COR-L47 (cell line): ENCODE measurements at places on chromosomes 13 and 19.

DNA sequence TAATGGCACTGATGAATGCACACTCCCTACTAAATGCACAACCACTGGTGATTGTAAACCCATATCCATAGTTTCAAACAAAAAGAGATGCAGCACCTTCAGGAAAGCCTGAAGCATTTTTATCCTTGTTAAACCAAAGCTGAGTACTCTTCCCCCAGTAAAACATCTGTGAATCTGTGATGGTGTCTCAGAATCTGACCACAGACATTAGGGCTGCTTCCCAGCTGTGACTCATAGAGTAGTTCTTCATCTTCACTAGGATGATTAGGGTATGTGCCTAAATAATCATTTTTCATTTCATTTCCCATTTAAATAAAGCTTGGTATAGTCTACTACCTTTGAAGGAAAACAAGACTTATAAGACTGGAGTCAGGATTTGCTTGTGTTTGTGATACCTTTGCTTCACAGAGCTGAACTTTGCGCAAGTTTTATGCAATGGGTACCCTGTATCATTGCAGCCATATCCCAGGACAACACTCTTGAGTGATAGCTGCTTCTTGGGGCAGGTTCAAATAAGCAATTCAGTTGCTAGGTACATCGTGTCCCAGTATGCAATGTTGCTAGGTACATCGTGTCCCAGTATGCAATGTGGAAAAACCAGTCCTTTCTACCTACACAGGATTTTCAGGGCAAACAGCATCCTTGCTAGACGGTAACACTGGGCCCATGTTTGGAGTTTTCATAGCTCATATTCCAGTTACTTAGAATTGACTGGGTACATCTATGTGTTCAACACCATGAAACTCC, 277.1 kb downstream of the IRS2 start:
- no peak for DNase-seq

DNA sequence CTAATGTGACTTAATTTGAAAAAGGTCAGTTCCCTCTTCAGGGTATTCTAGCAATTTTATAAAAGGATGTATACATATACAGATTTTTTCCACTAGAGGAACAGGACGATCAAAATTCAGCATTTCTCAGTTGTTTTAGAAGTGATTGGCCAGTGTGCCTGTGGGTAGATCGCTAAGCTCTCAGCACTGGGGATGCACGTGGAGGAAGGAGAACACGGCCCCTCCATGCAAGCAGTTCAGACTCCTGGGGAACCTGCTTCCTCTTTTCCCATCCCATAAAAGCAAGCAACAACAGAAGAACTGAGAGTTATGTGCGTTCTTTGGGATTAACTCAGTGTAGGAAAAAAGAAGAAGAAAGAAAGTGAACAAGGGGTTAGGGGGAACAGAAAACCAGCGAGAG, 328.8 kb downstream of the FOXO1 start:
- DNase-seq = no peak

DNA sequence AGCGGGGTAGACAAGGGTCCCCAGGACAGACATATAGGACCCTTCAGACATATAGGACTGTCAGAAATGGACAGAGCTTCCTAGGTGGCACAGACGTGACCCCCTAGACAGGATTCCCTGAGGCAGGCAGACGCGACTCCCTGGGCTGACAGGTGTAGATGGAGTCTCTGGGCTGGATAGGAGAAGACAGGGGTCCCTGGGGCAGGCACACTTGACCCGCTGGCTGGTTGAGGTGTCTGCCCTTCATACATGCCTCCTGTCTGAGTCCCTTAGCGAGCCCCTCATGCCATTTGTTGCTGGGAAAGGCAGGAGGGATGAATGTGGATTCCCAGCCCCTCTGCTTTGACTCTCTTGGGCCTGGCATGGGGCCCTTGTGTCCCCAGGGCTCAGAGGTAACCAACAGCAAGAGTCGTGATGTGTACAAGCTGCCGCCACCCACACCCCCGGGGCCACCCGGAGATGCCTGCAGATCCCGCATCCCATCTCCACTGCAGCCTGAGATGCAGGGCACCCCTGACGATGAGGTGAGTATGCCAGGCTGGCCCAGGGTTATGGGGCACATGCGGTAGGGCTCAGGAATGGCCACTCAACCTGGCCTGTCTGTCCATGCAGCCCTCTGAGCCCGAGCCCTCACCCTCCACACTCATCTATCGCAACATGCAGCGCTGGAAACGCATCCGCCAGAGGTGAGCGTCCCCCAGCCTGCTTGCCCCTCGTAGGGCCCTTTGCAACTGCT, 3.0 kb downstream of the HSPB6 start:
- no peak for DNase-seq

- no peak for DNase-seq
These were observed 1.2 kb downstream of the CGB7 start for GRCh38 chr19:49056101-49056901.

- no peak for DNase-seq
These were observed 8.8 kb upstream of the IGFL4 start for GRCh38 chr19:46049597-46049996.

DNA sequence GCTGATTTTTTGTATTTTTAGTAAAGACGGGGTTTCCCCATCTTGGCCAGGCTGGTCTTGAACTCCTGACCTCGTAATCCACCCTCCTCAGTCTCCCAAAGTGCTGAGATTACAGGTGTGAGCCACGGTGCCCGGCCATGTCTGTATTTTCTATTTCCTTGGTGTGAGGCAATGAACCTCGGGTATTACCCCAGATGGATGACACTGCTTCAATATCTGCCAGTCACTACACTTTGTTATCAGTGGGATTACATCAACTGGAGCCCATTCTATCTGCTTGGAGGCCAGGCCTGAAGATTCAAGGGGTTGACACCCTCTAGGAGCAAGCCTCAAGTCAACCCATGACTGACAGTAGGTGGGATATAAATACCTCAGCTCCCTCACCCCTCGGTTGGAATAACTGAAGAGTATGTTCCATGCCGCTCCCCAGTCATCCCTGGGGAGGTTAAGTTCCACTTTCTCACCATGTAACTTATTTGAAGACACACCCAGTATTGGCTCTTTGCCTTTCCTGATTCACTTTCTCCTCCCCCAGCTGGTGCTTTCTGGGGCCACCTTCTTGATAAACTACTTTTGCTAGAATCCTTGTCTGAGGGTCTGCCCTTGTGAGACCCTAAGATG, 992 bp upstream of the ADGRE1 start:
- no peak for DNase-seq

GRCh38 chr13:110109910-110110309, 197.0 kb downstream of the COL4A1 start:
- no peak for DNase-seq

DNA sequence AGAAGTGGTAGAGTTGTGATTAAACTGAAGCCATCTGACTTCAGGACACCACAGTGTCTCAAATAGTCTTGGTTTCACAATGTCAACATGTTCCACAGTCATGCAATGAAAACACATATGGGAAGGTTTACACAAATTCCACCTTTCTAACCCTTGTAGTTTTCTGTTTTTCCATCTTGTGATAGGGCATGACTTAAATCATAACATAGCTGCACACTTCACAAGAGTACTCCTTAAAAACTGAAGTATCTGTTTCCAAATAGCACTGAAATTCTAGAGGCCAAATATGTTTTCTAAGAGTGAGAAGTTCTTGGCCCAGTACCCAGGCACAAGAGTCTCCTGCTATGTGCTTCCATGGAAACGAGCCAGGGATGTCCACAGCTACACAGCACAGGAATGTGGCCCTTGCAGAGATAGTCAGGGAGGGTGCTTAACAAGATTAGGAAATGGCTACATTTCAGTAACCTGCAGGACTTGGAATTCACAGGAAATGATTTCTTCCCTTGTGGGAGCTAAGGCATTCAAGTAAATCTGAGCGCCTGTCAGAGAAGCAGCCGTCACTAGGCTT, 269.1 kb downstream of the NDFIP2 start:
- DNase-seq = no peak

DNA sequence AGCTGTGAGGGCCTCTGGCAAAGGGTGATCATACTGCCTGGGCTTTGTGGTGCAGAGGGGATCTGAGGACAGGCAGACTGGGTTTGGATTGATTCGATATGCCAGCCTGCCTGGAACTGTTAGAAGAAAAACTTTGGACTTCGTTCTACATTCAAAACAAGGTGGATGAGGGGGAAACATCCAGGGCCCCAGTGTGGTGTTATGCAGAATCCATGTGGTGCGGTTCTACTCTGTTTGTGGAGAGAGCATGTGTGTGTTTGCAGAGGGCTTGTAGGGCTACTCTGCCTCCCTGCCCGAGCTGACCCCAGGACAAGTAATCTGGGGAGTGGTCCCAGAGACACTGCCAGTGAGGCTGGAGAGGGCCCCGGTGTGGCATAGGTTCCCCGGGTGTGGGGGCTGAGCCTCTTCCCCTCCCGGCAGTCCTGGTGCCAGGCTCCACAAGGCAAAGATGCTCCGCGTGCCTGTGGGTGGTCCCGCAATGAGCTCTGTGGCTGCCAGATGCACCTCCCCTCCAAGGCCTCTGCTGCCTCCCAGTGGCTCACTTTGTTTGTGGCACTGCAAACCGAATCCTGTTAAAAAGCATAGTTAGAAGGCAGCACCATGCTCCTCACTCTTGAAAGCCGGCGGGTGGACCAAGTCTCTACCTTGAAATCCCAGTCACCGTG, 22.3 kb upstream of the TFDP1 start:
- peak; percentile 90 for DNase-seq

GRCh38 chr19:1035998-1036621, 3.8 kb upstream of the ABCA7 start:
- DNase-seq = no peak

GRCh38 chr13:32779119-32779518, 192.9 kb downstream of the PDS5B start:
- no peak for DNase-seq

GRCh38 chr13:70310396-70311119, 202.3 kb upstream of the KLHL1 start:
- peak; percentile 72 for DNase-seq

- no peak for DNase-seq
These were observed 222.9 kb downstream of the GGACT start for GRCh38 chr13:100365680-100366079.

DNA sequence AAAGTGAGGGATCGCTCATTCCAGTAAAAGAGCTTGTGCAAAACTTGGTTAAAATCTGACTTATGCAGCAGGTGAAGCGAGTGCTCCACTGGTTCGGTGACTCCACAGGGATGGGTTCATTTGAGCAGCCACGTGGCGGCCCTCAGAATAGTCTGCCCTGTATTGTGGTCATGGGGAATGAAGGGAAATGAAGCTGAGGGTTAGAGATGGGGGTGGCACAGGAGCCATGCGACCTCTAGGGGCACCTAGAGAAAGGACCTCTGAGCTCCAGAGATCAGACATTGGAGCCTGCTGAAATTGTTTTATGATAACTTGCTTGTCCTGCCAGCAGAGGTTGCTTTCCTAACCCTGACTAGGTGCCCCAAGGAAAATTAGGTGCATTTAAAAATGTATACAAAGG, 26.6 kb downstream of the CBY2 start:
- DNase-seq = no peak

- no peak for DNase-seq
These were observed 511.8 kb upstream of the SLITRK1 start for GRCh38 chr13:84393981-84394625.

GRCh38 chr19:9863759-9864158, 28.6 kb downstream of the PIN1 start:
- no peak for DNase-seq

GRCh38 chr19:43983912-43984686, at the start of gene ZNF155:
ZNF155 (plus strand) TSS chr19:43984188; CDS start chr19:43988544, 4,356 bp downstream.
- DNase-seq = peak; percentile 98

GRCh38 chr19:7873304-7874075, 700 bp downstream of the PRR36 start:
- peak; percentile 51 for DNase-seq

DNA sequence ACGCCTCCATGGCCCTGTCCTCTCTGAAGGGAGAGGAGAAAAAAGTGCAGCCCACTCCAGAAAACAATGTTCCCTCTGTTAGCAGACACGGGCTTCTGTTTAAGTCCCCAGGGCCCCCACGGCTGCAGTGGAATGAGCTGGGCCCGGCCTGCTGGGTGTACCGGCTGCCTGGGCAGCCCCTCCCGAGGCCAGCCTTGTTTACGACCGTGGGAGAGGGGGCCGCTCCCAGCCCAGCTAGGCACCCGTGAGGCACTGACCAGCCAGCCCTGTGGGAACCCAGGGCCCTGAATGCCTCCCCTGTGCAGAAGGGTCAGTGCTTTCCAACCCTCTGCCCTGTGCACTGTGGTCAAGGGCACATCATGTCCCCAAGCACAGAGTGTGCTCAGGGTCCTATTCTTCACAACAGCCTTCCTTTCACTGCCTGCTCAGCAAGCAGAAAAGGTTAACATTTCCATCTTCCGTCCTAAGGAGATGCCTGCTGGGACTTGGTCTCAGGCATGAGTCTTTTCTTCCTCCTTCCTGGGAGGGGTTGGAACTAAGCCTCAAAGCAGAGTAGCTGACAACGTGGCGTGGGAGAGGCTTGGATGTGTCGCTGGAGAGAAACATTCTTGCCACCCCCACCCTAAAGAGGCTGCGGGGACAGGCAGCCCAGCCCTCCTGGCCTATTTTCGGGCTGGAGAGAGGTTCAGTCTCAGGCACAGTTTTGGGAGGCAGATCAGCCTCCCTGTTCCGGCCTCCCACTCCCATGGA, 90.1 kb downstream of the RGCC start:
- DNase-seq = no peak

- DNase-seq = no peak
These were observed 195.5 kb downstream of the KATNAL1 start for GRCh38 chr13:30111810-30112209.

DNA sequence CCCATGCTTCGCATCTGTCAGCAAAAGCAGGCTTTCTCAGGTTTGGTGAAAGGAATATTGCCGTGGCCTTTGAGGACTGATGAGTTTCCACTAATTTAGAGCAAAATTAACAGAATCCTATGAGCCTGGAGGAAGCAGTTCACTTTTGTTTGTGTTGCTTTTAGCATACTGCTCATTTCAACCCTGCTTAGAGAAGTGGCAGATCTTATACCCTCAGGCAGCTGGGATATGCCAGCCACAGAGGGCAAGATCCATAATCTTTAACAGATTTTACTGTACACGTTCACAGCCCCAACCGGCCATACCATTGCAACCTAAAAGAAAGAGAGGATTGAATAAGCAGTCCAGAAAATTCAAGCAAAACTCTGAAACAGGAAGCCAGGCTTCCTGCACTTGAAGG, 60.5 kb downstream of the COL4A2 start:
- DNase-seq = no peak

DNA sequence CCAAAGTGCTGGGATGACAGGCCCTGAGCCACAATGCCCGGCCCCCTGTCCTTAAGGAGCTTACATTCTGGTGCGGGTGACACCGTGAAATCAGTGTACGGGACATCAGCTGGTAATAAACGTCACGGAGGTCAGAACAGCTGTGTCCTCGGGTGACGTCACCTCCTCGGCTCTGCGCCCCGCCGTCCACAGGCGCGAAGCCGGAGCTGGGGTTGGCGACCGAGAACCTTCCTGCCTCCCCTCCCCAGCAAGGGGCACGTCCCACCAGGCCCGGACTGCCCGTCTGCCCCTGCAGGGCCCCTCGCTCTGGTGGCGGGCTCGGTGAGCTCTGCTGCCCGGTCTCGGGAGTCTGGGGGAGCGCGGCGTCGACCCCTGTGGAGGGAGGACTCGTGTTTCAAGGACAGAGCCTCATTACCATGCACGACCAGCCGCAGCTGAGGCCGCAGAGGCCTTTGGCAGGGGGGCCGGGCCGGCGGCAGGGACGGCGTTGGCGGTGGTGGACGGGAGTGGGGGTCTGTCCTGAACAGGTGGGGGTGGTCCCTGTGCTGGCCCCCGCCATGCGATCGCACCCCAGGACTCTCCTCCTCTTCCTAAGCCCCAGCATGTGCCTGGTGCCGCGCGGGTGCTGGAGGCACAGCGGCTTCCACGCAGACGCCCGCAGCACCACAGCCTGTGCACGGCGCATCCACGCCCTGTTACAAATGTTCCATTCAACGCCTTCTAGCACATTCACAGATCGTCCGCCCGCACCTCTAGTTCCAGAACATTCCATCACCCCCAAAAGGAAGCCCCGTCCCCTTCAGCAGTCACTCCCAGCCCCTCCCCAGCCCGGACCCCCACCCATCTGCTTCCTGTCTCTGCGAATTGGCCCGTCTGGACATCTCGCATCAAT, 5.4 kb downstream of the LINGO3 start:
- DNase-seq = no peak
